ENCODE measurements at places on chromosomes 4 and X.

GRCh38 chrX:41796046-41796445, 72.1 kb downstream of the GPR82 start:
- DNase-seq, result no peak

- no peak for DNase-seq
Observed at GRCh38 chr4:4960574-4960973, 58.7 kb downstream of the CYTL1 start.

DNA sequence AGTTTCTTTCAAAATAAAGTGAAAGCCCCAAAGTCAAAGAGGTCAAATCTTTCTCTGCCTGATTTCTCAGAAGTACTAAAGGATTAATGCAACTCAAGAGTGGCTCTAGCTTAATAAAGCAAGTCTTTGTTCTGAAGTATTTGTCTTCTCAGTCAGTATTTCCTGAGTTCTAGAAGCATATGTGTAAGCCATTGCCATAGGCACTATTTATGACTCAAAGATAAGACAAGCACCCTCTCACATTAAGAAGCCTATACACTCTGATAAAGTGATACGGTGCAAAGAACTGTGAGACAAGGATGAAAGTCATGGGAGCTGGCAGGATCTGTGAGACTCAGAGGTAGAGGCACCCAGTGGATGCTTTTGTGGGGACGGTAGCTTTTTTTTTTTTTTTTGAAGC, 60.9 kb downstream of the AASDH start:
- no peak for DNase-seq

- no peak for DNase-seq
Observed at GRCh38 chr4:70734168-70734954, 12.6 kb downstream of the RUFY3 start.

- DNase-seq, result no peak
Observed at GRCh38 chrX:63758011-63758410, 27.0 kb downstream of the ARHGEF9 start.

DNA sequence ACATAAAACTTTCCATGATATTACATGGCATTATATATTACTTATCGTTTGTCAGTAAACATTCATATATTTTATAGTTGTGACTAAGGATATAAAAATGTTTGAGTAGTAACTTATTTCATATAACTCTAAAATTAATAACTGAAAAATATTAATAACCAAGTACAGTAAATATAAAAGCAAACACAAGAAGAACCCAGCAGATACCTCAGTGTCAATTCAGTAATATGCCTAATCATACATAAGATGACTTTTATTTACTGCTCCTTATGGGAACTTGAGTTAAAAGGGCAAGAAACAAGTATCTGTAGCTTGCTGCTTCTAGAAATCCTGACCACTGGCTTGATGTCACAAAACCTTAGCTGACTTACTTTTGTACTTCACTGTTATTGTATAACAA, 28.4 kb upstream of the MAPK10 start:
- no peak for DNase-seq

GRCh38 chrX:15564981-15565579, 35.7 kb downstream of the ACE2 start:
- no peak for DNase-seq

DNA sequence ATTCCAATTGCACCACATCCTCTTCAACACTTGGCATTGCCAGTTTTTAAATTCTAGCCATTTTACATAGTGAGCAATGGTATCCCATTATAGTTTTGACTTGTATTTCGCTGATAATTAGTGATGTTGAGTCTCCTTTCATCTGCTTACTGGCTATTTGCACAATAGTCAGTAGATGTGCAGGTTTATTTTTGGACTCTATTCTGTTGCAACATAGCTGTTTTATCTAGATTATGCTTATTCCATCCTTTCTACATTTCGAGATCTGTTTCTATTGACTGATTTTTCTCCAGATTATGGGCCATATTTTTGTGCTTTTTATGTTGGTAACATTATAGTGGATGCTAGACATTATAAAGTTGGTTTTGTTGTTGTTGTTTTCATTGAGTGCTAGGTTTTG, 106.1 kb downstream of the WWC2 start:
- DNase-seq, result no peak

- DNase-seq, result no peak
Observed at GRCh38 chr4:94342694-94343093, at the start of gene HPGDS. TSS of gene HPGDS (minus strand) at chr4:94342836. CDS start at chr4:94334629, 8,207 bp downstream.

DNA sequence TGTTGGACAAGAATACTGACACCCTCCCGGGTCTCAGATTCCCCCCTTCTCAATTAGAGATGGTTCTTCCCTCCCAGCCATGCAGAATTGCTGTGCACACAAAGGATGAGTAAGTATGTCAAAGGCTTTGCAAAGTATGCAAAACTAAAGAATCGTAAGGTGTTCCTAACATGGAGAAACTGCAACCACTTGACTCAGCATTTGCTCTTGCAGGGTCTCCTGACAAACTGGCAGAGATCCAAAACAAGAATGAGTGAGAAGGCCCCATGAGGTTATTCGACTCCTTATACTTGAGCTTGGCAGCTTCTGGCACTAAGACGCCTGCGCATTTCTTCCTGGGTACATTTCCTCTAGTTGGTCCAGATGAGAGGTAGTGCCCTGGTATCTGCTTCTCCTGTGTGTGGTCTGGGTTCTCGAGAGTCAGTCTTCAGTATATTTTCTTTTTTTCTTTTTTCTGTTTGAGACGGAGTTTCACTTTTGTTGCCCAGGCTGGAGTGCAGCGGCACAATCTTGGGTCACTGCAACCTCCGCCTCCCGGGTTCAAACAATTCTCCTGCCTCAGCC, 8.2 kb downstream of the FAM184B start:
- DNase-seq, result no peak

DNA sequence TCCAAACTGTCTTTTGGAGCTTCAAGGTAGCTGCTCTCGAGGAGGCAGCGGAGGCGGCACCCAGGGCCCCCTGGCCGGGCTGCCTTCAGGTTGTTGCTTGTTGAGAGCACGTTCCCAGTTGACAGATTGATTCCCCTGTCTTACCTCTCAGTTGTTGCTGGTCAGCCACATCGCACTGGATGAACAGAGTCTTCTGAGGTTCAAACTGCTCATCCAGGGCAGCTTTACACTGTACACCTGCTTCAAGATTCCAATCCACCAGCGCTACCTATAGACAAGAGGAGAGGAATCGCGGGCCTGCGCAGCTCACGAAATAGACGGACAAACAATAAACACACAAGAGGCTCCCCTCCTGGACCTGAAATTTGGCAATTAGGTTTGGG, 497 bp downstream of the HPGD start:
- no peak for DNase-seq

GRCh38 chr4:100188829-100189228, 1.4 kb downstream of the DDIT4L start:
- no peak for DNase-seq

GRCh38 chr4:23889814-23890341, at the start of gene PPARGC1A:
TSS of gene PPARGC1A (minus strand) at chr4:23890047. CDS start at chr4:23889957, 90 bp downstream.
- no peak for DNase-seq

GRCh38 chr4:26242451-26242850, 78.4 kb upstream of the RBPJ start:
- DNase-seq, result no peak

- no peak for DNase-seq
Observed at GRCh38 chr4:78640714-78641113, 89.1 kb downstream of the ANXA3 start.

GRCh38 chr4:107630185-107630705, 89.8 kb downstream of the PAPSS1 start:
- no peak for DNase-seq

- DNase-seq, result no peak
Observed at GRCh38 chrX:37666516-37666915, 19.1 kb upstream of the XK start.

DNA sequence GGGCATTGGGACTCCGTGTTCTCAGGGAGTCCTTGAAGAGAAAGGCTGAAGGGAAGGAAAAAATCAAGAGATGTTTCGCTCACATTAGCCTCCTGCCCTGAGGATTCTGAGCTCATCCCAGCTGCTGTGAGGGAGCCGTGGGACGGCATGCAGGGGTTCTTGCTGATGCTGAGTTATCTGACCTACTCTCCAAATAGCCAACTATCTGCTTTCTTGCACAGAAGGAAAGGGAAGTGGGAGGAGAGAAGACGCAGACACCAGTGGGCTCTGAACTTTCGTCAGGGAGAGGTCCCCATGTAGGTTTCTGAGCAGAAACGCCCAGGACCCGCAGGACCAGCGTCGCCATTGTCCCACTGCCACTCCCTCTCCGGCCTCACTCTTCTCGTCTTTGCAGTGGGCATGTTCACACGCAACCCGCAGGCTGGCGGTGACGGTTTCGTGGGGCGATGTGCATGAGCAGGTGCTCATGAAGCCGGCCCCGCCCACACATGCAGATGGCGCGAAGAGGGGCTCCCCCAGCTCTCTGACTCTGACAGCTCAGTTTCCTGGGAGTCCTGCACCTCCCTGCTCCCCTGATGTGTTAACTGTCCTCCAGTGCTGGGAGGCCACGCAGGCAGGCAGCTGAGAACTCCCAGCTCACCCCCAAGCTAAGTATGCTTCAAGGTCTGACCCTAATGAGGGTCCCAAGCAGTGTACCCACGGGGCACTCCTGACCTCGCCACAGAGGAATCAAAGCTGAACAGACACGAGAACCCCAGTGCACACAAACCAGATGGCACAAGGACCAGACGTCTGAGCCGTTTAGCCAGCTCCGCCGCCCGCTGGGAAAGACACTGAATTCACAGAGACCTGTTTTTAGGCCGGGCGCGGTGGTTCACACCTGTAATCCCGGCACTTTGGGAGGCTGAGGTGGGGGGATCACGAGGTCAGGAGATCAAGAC, 13.6 kb upstream of the ABLIM2 start:
- no peak for DNase-seq

DNA sequence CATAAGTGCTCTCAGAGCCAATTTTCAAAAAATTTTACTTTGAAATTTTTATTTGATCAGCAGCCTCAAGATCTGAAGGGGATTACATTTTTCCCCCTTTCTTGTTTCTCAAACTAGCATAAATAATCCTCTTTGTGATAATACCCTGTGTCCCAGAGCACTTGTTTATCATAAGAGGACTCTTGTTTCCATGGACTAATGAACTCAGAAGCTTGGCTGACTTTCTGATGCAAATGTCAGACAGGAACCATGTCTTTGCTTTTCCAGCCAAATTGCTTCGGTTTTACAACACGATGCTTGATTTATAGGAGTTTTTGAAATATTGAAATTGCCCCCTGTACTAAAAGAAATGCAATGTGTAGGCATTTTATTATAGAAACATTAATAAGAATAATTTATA, 859.3 kb upstream of the LCORL start:
- no peak for DNase-seq

- DNase-seq, result no peak
Observed at GRCh38 chrX:64662876-64663275, 267.6 kb upstream of the MTMR8 start.

DNA sequence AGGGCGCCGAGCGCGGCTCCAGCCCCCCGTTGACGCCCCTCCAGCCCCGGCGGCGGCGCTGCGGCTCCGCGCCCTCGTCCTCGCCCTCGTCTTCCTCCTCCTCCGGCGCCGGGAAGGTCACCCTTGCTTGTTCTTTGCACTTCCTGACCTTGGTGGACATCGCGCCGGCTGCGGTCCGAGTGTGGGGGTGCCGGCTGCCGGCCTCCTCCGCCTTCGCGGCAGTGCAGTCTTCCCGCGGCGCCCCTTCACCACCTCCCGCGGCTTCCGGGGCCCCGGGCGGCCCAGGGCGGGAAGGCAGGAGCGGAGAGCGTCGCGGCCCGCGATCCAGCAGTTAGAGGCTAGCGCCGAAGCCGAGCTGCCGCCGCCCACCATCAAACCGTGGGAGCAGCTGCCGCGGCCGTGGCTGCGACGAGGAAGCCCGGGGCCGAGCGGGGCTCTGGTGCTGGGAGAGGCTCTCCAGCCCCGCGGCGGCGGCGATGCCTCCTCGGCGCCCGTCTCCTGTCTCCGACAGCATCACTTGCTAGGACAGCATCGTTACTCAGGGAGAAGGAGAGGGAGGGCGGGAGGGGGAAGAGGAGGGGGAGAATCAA, at the start of gene TRPC3:
Gene TRPC3 (minus strand): TSS at position 540 of the 590 bp plus-strand sequence. CDS start 380 bp downstream, at position 160.
- no peak for DNase-seq

GRCh38 chrX:136209016-136209738, 42.0 kb downstream of the MAP7D3 start:
- DNase-seq, result no peak

- DNase-seq, result no peak
Observed at GRCh38 chr4:166882221-166882620, 352.1 kb downstream of the SPOCK3 start.

DNA sequence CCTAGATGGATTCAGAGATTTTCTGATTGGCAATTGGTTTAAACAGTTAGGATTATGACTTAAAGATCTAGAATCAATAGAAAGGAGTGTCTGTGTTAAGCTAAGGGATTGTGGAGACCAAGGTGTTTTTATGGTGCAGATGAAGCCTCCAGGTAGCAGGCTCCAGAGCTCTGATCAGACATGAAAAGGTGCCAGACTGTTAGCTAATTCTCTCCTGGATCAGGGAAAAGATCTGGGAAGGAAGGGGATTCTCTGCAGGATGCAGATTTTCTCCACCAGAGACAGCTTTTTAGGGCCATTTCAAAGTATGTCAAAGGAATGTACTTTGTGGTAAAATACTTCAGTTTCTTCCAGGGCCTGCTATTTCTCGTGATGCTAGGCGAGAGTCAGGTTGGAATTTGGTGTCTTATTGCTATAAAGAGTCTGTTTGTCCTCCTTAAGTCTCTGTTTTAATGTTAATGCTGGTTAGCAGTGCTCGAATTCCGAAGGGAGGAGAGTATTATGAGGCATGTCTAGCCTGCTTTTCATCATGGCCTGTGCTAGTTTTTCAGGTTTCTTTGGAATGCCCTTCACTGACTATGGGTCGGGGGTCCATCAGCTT, 12.0 kb upstream of the GPR78 start:
- no peak for DNase-seq

DNA sequence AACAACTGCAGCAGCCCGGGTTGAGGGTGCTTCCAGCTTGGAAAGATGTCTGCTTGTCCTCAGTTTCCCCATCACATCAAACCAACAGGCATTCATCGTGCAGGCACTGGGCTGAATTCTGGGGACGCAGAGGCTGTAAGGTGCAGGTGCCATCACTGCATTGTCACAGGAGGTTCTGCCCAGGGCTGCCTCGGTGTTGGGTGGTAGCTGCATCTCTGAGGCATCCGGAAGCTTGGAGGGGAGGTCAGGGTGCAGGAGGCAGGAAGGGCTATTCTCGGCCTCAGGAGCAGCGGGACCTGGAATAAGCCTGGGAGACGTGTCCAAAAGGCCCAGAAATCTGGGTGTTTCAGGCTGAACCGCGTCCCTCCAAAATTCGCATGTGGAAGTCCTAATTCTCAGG, 134.6 kb downstream of the HMX1 start:
- DNase-seq, result no peak

GRCh38 chr4:89294573-89295269, 12.9 kb downstream of the GPRIN3 start:
- DNase-seq, result no peak

All from stimulated activated CD8-positive, alpha-beta memory T cell treated with anti-CD3 and anti-CD28 coated beads, Interleukin-4, amount 100 ng/mL, for 4 hours (primary cell).